ENCODE measurements at places on chromosomes 7 and 10. TPM values are rescaled to one million over a fixed set of nuclear protein-coding genes. Genes with fewer than 3 reads are reported as not detected.

CYP3A7 gene
- not detected for total RNA-seq

CRTAC1 gene
- total RNA-seq, result 0.12 TPM

PRKAG2 gene
- 11.7 TPM for total RNA-seq

GPR85 gene
- total RNA-seq, result 0.60 TPM

AMPH gene
- 0.23 TPM for total RNA-seq

AKR1D1 gene
- not detected for total RNA-seq

SPDYE9 gene
- total RNA-seq, result not detected

MCU gene
- total RNA-seq, result 43.2 TPM

GPR37 gene
- total RNA-seq, result 0.30 TPM

LIPF gene
- not detected for total RNA-seq

TAF3 gene
- 0.94 TPM for total RNA-seq

ASZ1 gene
- not detected for total RNA-seq

TET1 gene
- total RNA-seq, result 1.4 TPM

Data from smooth muscle cell of the coronary artery (primary cell).